Fibroblast of the aortic adventitia (primary cell): ENCODE measurements at places on chromosomes 13 and 19.

GRCh38 chr13:36750461-36750860 is 68.6 kb upstream of the RFXAP start:
- DNase-seq: no peak

GRCh38 chr19:7010722-7011593 is 10.3 kb downstream of the MBD3L2B start:
- no peak for DNase-seq

DNA sequence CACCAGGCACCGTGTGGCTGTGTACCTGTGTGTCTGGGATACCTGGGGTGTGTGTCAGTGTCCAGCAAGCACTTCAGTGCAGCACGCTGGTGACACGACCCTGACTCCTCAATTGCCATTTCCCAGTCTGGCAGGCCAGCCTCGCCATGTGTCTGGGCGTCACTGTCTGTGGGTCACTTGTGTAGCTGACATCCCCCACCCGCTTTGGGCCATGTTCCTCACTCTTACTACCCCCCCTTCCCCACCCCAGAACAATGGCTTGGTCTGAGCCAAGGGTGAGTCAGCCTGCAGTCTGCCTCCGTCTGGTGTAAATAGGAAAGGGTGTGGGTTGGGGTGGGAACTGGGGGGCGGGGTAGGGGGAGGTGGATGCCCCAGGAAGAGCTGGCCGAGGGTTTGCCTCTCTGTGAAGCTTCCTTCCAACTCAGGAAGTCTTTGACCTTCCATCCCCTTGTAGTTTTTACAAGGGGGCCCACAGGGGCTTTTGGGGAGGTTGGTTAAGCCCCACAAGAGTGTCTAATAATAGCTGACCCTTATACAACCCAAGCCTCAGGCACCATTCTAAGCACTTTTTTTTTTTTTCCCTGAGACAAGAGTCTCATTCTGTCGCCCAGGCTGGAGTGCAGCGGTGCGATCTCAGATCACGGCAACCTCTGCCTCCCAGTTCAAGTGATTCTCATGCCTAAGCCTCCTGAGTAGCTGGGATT is 17.6 kb downstream of the NOVA2 start:
- peak; percentile 89 for DNase-seq

GRCh38 chr19:3440082-3440481 is 40.2 kb downstream of the SMIM24 start:
- DNase-seq: no peak

DNA sequence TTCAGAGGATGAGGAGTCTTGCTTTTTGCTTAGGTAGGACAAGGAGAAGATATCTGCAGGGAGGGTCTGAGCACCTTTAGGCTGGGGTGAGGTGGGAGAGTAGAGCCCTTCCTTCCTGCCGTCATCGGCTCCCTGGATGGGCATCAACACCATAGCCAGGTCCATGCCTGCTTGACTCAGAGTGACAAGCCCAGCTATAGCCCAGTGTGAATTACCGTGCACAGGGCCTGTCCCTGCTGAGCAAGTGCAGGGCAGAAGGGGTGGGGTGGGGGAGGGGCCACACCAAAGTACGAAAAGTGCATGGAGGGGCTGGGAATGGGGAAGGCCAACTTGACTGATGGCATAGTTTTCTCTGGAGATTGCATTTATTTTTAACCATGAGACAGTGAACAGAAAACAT is 30.3 kb upstream of the RNF113B start:
- DNase-seq: no peak

DNA sequence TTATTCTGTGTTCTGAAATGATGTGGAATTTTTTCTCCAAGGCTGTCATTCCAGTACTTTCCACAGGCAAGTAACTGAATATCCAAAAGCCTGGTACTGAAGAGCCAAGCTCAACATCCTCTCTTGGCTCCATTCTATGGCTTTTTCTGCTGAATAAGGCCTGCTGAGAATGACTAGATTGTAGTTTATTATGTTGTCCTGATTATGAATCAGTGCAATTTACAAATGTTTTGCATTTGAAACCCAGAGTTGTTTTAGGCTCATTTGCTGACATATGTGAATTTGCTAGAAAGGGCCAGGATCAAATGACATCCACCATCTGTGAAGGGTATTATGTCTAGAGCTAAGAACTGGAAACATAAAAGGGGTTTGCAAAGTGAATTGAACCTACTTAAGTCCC is 596.6 kb downstream of the KCTD12 start:
- DNase-seq: no peak

GRCh38 chr13:23615395-23616081 is 45.3 kb downstream of the TNFRSF19 start:
- no peak for DNase-seq

- no peak for DNase-seq
These were observed 86.3 kb downstream of the ARHGEF7 start for GRCh38 chr13:111201304-111201940.

- no peak for DNase-seq
These were observed 17.8 kb downstream of the C2CD4C start for GRCh38 chr19:391207-391557.

DNA sequence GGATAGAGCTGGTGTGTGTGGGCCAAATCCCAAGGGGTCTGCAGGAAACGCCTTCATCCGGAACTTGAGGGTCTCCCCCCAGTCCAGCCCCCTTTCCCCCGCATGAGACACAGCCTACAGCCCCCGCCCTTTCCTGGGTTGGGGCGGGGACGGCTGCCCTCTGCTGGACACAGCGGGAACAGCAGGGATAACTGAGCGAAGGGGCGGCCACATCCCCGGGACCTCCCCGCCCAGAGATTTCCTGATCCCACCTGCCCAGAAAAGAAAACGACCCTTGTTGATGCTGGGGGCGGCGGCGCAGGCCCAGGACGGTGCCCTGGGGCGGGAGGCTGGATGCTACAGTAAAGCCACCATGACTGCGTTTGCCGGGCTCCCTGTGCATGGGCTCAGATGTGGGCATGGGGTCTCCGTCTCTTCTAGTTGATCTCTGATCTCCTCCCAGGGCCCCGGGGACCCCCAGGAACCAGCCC is 14.2 kb downstream of the ONECUT3 start:
- no peak for DNase-seq

DNA sequence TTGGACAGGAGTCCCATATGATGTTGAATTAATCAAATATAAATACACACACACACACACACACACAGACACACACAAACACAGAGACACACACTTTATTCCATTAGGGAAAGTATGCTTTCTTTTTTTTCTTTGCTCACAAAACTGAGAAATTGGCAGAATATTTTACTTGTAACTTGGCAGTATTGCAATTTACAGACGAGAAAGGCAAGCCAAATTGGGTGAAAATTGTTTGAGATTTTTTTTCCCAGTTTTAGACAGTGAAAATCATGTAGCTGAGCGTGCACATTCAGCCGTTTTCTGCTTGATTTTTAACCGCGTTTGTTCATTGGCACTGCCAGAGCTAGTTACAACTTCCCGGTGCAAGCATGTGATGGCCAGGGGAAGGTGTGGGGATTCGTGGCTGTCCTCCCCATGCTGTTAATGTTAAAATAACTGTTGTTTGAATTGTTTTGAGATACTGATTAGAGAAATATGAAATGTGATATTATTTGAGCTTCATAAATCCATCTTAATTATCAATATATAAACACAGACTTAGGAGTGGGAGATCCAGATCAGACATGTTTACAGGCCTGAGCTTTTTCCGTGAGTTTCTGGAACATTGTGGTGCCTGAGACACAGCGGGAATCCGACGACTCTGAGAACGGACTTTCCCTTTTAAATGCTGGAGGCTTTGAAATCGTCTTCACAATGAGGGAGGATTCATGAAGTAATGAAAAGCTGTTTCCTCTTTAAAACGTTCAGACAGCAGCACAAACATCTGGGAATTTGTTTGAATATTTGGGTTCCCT is 125.5 kb downstream of the KCNRG start:
- no peak for DNase-seq

- peak; percentile 96 for DNase-seq
These were observed 67.4 kb downstream of the STK24 start for GRCh38 chr13:98509271-98510155.

GRCh38 chr13:100815476-100816046 is 141.0 kb upstream of the TMTC4 start:
- DNase-seq: peak; percentile 69

DNA sequence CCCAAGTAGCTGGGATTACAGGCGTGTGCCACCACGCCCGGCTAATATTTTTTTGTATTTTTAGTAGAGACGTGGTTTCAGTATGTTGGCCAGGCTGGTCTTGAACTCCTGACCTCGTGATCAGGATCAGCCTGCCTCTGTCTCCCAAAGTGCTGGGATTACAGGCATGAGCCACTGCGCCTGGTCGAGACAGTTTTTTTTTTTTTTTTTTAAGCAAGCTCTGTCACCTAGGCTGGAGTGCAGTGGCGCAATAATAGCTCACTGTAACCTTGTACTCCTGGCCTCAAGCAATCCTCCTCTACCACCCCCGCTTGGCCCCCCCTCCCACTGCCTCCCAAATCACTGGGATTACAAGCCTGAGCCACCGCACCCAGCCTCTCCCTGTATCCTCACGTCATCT is 6.4 kb upstream of the MAP2K7 start:
- no peak for DNase-seq

- no peak for DNase-seq
These were observed 6.3 kb downstream of the BICRA start for GRCh38 chr19:47615230-47615629.

GRCh38 chr13:82522872-82523271 is 1359.4 kb downstream of the SLITRK1 start:
- DNase-seq: no peak

- peak; percentile 51 for DNase-seq
These were observed 9.5 kb upstream of the URAD start for GRCh38 chr13:27997904-27998522.

GRCh38 chr19:58562122-58563033 is 4.0 kb upstream of the UBE2M start:
- DNase-seq: peak; percentile 41

- no peak for DNase-seq
These were observed 827 bp upstream of the FKRP start for GRCh38 chr19:46745030-46745429.

DNA sequence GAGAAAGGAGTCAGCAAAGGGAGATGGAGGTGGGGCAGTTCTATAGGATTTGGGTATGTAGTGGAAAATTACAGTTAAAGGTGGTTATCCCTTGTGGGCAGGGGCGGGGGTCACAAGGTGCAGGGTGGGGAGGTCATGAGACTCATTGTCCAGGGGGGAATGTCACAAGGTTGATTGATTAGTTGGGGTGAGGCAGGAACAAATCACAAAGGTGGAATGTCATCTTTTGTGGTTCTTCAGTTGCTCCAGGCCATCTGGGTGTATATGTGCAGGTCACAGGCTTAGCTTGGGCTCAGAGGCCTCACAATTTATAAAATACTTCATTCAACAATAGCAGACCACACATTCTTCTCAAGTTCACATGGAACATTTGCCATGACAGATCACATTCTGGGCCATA is 109.6 kb downstream of the ATP11A start:
- no peak for DNase-seq

GRCh38 chr19:1217366-1217765 is 11.8 kb downstream of the STK11 start:
- DNase-seq: no peak

GRCh38 chr19:51507192-51507591 is 5.6 kb upstream of the SIGLEC12 start:
- DNase-seq: no peak
